ENCODE measurements at places on chromosomes 2 and 18. TPM values are rescaled to one million over a fixed set of nuclear protein-coding genes. Genes with fewer than 3 reads are reported as not detected.
A peak's percentile ranks its signal among the peaks of the same experiment; 100 is the strongest.

GRCh38 chr2:72275084-72275483 lies 127.4 kb upstream of the CYP26B1 start:
- H3K27ac ChIP-seq, result no peak overlapping the region
- H3K36me3 ChIP-seq, result no peaks in the 10 kb centered on the region
- H3K4me1 ChIP-seq, result peaks cover 28% of the 10 kb centered on the region
- no peak overlapping the region for H3K4me3 ChIP-seq
- DNase-seq, result no peak

The EHD3 gene
- 0.88 TPM for total RNA-seq

The ATP5MC3 gene
- total RNA-seq, result 350 TPM

The CASP10 gene
- 71.1 TPM for total RNA-seq

The LBX2 gene
- total RNA-seq, result 2.8 TPM

The EGR4 gene
- not detected for total RNA-seq

The FOXI3 gene
- not detected for total RNA-seq

The SPDYA gene
- 0.80 TPM for total RNA-seq

- H3K4me1 ChIP-seq, result peaks cover 6% of the 10 kb centered on the region
- DNase-seq, result peak; percentile 47
- H3K4me3 ChIP-seq, result no peak overlapping the region
- H3K36me3 ChIP-seq, result no peaks in the 10 kb centered on the region
Measured at GRCh38 chr2:10863837-10864236, 47.9 kb upstream of the KCNF1 start.

- no peaks in the 10 kb centered on the region for H3K36me3 ChIP-seq
- H3K27ac ChIP-seq, result no peak overlapping the region
- H3K4me3 ChIP-seq, result no peak overlapping the region
- DNase-seq, result no peak
- H3K4me1 ChIP-seq, result no peaks in the 10 kb centered on the region
- H3K27me3 ChIP-seq, result no peaks in the 10 kb centered on the region
Measured at GRCh38 chr2:237497838-237498186, 10.8 kb downstream of the MLPH start.

DNA sequence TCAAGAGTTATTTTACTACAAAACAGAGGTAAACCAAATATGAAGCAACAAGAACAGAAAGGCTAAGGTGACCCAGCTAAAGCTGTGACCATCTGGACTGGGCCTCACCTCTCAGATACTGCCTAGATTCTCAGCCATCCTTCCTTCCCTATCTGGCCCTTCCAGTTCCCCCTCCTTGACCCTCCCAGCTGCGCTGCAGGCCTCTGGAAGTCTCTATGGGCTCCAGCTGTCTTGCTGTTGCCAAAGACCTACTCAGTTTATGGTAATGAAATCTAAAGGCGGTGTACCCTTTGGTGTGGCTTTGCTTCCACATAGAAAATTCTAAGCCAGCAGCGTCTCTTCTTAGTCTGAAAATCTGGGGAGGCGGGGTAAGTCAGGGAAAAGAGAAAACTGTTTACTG lies 55.7 kb downstream of the ARHGEF33 start:
- no peak overlapping the region for H3K27ac ChIP-seq
- H3K27me3 ChIP-seq, result no peaks in the 10 kb centered on the region
- no peak for DNase-seq
- no peak overlapping the region for H3K4me3 ChIP-seq
- no peaks in the 10 kb centered on the region for H3K4me1 ChIP-seq

DNA sequence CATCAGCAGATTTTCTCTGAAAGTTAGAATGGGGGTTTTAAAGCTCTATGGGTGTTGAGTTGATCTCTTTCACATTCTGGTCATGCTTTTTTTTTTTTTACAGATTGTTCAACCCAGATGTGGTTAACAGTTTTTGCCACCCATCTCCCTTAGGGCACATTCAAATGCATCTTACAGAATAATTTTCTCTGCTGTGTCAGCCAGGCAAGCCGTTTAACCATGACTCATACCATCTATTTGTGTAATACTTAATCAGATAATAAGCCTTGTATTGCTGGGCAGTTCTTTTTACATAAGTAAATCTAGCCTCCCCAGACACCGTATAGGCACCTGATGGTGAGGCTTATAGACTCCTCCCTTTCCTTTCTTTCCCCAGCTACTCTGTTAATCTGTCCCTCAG lies 62.0 kb downstream of the TGIF1 start:
- H3K4me3 ChIP-seq, result no peak overlapping the region
- no peaks in the 10 kb centered on the region for H3K27me3 ChIP-seq
- DNase-seq, result no peak
- no peaks in the 10 kb centered on the region for H3K4me1 ChIP-seq

DNA sequence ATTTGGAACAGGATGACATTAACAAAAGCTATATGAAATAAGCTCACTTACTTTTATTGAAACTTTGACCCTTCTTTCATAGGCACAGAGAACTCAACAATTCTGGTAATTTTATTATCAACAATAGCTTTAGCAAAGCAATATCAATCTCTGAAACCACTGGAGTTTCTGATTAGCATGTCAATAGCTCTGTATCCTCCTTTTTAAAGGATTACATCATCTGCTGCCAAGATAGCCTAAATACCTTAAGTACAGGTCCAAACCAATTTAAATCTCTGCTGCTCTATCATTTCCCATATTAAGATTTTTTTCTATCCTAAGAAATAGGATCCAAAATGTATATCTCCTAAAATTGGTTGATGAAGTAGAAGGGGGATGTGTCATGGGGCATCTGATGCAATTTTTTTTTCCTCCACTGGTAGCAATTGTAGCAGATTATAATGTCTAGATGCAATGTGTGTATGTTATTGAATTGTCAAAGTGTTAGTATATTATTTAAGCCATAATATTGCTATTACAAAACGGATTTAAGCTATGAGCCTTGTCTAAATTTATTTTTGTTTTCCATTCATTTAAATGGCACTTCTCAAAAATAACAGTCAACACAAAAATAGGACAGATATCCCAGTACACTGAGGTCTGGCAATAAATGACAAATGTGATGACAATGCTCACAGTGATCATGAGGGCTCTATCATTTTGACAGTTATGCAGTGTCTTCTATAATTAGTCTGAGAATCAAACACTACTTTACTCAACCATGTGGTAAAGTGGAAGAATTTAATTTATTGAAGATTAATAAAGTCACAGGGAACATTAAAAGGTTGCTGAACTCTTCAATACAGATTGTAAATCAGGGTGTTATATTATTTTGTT lies 328.4 kb downstream of the CDH7 start:
- no peaks in the 10 kb centered on the region for H3K4me1 ChIP-seq
- no peak overlapping the region for H3K4me3 ChIP-seq
- DNase-seq, result no peak
- no peaks in the 10 kb centered on the region for H3K27me3 ChIP-seq

- H3K27me3 ChIP-seq, result no peaks in the 10 kb centered on the region
- H3K4me3 ChIP-seq, result no peak overlapping the region
- no peaks in the 10 kb centered on the region for H3K4me1 ChIP-seq
- no peaks in the 10 kb centered on the region for H3K36me3 ChIP-seq
- H3K27ac ChIP-seq, result no peak overlapping the region
Measured at GRCh38 chr2:106960683-106961161, 74.8 kb upstream of the ST6GAL2 start.

GRCh38 chr18:21389283-21389682 lies 147.3 kb downstream of the GREB1L start:
- H3K4me3 ChIP-seq, result no peak overlapping the region
- H3K4me1 ChIP-seq, result no peaks in the 10 kb centered on the region
- no peaks in the 10 kb centered on the region for H3K27me3 ChIP-seq
- no peaks in the 10 kb centered on the region for H3K36me3 ChIP-seq

- DNase-seq, result no peak
- H3K27ac ChIP-seq, result no peak overlapping the region
- no peaks in the 10 kb centered on the region for H3K27me3 ChIP-seq
- no peak overlapping the region for H3K4me3 ChIP-seq
Measured at GRCh38 chr2:10514273-10514672, 66.1 kb upstream of the ODC1 start.

DNA sequence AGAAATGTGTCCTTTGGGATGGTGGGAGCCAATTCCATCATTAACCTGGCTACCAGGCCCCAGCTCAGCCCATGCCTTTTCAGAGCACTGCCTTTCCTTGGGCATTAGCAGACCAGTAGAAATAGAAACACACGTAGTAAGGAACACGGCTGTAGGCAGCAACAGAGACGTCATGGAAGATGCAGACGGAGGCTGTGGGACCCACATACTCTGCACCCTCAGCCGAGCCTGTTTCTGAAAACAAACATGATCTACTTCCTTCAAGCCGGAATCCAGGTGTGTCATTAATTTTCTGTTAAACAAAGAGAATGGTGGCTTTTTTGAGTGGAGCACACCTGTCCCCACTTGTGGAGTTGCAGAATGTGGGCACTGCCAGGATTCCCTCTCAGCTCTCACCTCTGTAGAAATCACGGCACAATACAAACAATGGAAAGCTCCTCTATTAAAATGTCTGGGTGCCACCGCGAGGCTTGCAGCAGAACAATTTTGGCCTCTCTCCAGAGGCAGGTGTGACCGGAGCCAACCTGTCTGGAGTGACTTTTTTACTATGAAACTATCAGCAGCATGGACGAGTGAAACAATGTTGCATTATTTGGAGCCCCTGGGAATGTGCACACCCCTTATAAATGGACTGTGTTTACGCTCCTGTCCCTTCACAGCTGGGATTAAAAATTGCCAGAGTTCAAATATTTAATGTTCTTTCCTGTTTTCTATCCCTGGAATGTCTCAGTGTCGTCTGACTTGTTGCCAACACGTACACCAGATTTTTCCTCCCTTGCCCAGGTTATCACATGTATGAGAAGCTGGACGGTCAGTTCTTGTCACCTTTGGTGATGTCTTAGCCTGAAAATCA lies 31.7 kb downstream of the SPP2 start:
- H3K36me3 ChIP-seq, result no peaks in the 10 kb centered on the region
- no peak overlapping the region for H3K27ac ChIP-seq
- no peak overlapping the region for H3K4me3 ChIP-seq
- DNase-seq, result no peak
- no peaks in the 10 kb centered on the region for H3K4me1 ChIP-seq

GRCh38 chr2:223433461-223433860 lies 168.7 kb downstream of the SCG2 start:
- no peak overlapping the region for H3K27ac ChIP-seq
- no peak for DNase-seq
- no peaks in the 10 kb centered on the region for H3K27me3 ChIP-seq

The C1QL2 gene
- not detected for total RNA-seq

DNA sequence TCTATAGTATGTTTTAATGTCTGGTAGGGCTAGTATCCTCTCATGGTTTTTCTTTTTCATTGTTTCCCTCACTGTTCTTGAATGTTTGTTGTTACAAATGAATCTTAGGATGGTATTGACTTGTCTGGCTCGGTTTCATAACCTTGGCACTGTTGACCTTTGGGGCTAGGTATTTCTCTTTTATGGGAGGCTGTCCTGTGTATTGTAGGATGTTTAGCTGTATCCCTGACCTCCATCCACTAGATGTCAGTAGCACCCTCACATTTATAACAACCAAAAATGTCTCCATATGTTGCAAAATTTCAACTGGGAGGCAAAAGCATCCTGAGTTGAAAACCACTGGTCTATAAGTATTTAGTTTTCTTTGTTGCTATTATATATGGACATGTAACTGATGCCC lies 7.0 kb upstream of the AOX1 start:
- H3K27ac ChIP-seq, result no peak overlapping the region
- H3K4me1 ChIP-seq, result no peaks in the 10 kb centered on the region
- H3K4me3 ChIP-seq, result no peak overlapping the region
- no peaks in the 10 kb centered on the region for H3K36me3 ChIP-seq
- H3K27me3 ChIP-seq, result no peaks in the 10 kb centered on the region

- H3K27me3 ChIP-seq, result no peaks in the 10 kb centered on the region
- H3K27ac ChIP-seq, result peak overlapping the region; percentile 82
- peak overlapping the region; percentile 98 for H3K4me3 ChIP-seq
- peaks cover 15% of the 10 kb centered on the region for H3K36me3 ChIP-seq
- H3K4me1 ChIP-seq, result peaks cover 15% of the 10 kb centered on the region
- no peak for DNase-seq
Measured at GRCh38 chr2:240585681-240586197, 795 bp upstream of the CAPN10 start.

GRCh38 chr2:69164061-69164778 lies 151.2 kb downstream of the ANTXR1 start:
- H3K27me3 ChIP-seq, result no peaks in the 10 kb centered on the region
- no peak overlapping the region for H3K4me3 ChIP-seq
- H3K4me1 ChIP-seq, result peaks cover 18% of the 10 kb centered on the region
- no peak for DNase-seq
- no peaks in the 10 kb centered on the region for H3K36me3 ChIP-seq

- DNase-seq, result no peak
- no peak overlapping the region for H3K27ac ChIP-seq
- no peaks in the 10 kb centered on the region for H3K4me1 ChIP-seq
- no peaks in the 10 kb centered on the region for H3K36me3 ChIP-seq
- no peak overlapping the region for H3K4me3 ChIP-seq
Measured at GRCh38 chr18:57542126-57542525, 44.4 kb downstream of the FECH start.

The GRB14 gene
- 3.1 TPM for total RNA-seq

DNA sequence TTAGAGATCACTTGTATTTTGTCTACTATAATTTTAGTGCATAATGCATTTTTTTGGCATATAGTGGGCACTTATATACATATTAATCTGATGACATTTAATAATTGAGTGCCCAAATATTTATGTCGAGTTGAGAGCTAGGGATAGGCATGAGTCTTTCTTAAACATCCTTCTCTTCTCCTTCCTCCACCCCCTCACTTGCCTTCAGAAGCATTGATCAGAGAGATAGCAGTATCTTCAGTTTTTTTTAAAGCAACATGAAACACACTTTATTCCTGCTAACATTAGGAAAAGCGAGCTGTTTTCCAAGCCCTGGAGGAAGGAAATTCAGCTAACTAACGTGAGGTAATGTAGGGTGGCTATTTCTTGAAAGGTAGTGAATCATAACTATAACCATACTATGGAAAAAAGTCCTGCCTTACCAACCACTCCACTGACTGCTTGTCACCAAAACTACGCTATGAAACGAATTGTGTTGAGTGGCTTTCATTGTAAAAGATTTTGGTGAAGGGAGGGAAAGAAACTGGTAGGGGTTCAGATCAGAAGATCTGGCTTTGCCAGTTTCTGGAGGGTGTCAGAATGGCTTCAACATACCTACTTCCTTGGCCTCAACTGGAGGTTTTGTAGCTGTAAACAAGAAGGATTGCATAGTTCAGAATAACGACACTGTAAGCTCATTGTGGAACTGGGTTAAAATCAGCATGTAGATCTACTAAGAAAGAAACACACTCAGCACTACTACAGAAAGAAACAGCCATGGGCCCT lies 2.3 kb upstream of the ITGA4 start:
- no peak overlapping the region for H3K4me3 ChIP-seq
- no peaks in the 10 kb centered on the region for H3K36me3 ChIP-seq
- H3K27ac ChIP-seq, result peak overlapping the region; percentile 96

GRCh38 chr2:46697830-46698323 lies 217.7 kb downstream of the MCFD2 start:
- DNase-seq, result peak; percentile 86
- peak overlapping the region; percentile 91 for H3K27ac ChIP-seq
- H3K4me1 ChIP-seq, result no peaks in the 10 kb centered on the region
- no peaks in the 10 kb centered on the region for H3K27me3 ChIP-seq
- H3K4me3 ChIP-seq, result peak overlapping the region; percentile 93
- H3K36me3 ChIP-seq, result no peaks in the 10 kb centered on the region

The IL37 gene
- not detected for total RNA-seq

Measured in Peyer's patch (tissue), 4 donors.